Putamen (tissue), 1 donor: ENCODE measurements at places on chromosomes 12 and 14.
A peak's percentile ranks its signal among the peaks of the same experiment; 100 is the strongest.

GRCh38 chr12:73935817-73936216 is 601.8 kb upstream of the ATXN7L3B start:
- DNase-seq: no peak

DNA sequence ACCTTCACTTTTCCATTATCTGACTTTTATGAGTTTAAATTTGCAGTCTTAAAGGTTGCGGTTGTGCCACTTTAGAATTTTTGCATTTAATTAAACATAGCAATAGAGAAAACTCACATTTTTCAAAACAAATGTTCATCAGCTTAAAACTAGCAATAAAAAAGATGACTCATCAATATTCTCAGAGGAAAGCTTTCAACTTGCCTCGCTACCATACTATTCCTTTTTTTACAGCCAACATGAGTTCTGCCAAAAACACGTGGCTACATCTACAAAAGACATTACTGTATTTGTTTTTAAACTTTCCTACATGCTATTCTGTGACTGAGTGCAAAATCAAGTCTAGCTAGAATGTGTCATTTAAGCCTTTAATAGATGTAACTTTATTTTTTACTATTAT is 497.1 kb downstream of the RPS29 start:
- DNase-seq: no peak

DNA sequence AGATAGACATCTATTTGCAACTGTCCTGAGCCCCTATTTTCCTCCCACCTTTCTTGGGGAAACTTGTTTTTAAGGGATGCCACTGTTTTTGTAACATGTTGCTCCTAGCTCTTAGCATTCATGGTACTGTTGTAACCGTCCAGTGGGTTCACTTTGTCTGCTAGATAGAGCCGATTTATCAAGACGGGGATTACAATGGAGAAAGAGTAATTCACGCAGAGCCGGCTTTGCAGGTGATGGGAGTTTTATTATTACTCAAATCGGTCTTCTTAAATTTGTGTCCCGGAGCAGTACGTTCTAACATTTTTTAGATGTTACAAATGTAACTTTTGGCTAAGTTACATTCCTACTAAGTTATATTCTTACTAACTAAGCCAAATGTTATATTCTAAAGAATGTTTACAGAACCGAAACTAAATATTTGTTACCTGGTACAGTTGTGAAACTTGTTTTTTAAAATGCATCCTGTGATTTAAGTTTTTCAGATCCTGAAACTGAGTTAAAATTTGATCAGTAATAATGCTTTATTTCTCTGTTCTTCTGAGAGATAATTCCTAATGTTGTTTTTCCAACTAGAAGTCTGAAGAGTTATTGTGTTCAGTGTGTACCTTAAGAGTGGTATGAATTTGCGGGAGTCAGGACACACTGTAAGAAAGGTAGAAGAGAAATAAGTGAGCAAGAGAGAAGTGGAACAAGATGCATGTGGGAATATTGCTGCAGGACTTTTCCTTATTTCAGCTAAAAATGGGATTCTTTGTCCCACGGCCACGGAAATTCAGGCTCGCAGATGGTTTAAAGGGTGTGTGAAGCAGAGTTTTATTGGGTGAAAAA is 20.6 kb upstream of the CLEC2D start:
- no peak for DNase-seq

GRCh38 chr12:57119294-57120085 is 8.3 kb upstream of the STAT6 start:
- no peak for DNase-seq

GRCh38 chr12:30063435-30063945 is 279.7 kb upstream of the TMTC1 start:
- no peak for DNase-seq

DNA sequence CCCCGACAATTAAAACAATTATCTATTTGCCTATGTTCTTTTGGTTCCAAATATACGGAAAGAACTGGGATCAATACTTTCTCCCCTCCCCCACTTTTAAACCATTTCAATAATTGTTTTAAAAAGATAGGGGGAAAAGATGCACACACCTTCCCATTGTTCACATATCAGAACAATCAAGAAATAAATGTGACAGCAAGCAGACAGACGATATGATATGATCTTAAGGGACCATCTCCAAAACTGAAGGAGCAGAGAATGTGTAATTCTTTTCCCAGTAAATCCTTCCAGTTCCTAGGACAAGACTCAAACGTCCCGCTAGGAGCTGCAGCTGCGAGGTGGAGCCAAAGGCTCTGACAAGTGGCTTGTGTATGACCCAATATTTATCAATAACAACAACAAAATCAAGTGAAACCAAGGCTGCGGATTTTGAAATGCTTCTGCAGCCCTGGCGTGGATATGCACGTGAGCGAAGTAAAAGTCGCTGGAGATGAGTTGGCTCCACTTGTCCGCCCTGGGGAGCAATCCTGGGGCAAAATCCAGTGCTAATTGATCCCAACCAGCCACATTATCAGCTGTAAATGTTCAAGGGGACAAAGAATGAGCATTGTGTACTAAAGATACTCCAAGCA is 8.2 kb upstream of the FOXG1 start:
- DNase-seq: no peak

DNA sequence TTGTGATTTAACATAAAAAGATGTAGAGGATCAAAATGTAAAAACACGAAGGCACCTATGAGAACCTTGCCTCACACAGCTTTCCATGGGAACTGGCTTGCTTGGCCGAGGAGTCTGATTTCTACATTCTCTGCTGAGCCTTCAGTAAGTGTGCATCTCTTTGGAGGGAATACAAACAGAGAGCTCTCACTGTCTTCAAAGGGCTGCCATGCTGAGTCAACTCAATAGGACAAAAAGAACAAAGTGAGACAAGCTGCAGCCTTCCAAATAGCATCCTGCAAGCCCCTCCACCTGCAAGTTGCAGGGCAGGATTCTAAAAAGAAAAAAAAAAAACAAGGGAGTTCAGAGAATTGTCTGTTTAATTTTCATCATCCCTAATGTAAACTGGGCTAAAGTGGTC is 411.9 kb downstream of the NELL2 start:
- DNase-seq: no peak

GRCh38 chr12:69388371-69388770 is 28.8 kb downstream of the YEATS4 start:
- DNase-seq: peak; percentile 10

DNA sequence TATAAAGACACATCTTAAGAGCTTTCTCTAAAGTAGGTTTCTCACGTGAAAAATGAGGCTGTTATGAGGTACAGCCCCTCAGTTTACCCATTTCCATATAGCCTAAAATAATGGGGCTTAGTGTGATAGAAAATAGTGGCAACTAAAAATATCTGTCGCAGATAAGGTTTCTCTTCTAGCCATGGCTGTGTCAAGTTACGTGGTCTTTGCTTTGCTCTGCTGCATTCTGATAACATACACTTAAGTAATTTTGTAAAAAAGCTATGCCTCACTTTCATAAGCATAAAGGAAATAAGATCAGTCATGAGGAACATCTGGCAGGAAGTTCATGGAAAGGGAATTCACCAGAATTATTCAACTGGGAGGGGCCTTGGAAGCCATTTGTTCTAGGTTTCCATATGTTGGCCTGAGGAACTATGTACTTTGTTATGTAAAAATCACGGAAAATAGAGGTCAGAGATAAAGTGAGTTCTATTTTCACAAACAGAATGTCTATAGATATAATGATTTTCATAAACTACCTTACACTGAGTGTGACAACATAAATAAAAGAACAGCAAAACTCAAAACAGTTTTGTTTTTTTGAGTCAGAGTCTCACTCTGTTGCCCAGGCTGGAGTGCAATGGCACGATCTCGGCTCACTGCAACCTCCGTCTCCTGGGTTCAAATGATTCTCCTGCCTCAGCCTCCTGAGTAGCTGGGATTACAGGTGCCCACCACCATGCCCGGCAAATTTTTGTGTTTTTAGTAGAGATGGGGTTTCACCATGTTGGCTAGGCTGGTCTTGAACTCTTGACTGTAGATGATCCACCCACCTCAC is 195.6 kb upstream of the KRR1 start:
- no peak for DNase-seq
